ENCODE measurements at places on chromosomes 6 and 20.

DNA sequence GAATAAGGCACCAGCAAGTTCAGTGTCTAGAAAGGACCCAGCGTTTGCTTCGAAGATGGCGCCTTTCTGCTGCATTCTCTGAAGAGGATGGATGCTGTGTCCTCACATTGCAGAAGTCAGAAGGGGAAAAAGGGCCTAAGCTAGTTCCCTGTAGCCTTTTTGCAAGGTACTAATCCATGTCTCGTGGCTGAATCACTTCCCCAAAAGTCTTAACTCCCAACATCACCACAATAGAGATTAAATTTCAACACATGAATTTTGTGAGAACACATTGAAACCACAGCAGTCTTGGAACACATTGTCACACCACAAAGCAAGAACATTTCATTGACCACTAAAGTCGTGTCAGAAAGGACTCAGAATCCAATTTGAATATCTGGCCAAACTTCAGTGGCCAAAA lies 42.1 kb downstream of the KLHL31 start:
- DNase-seq, result no peak
- H3K27me3 ChIP-seq, result peaks cover 19% of the 10 kb centered on the region
- no peak overlapping the region for H3K27ac ChIP-seq
- peaks cover 16% of the 10 kb centered on the region for H3K4me1 ChIP-seq
- no peak overlapping the region for H3K4me3 ChIP-seq

- H3K4me1 ChIP-seq, result peaks cover 55% of the 10 kb centered on the region
- H3K4me3 ChIP-seq, result peak within 1 kb of the TSS; percentile 83
- no peaks in the 10 kb centered on the region for H3K36me3 ChIP-seq
- peak; percentile 90 for DNase-seq
These were observed at the start of gene COL21A1 for GRCh38 chr6:56246881-56247653. COL21A1 (minus strand) TSS chr6:56247580; CDS start chr6:56182618, 64,962 bp downstream.

GRCh38 chr6:32868257-32868788 lies 14.3 kb downstream of the PSMB9 start:
- H3K4me3 ChIP-seq, result no peak overlapping the region
- H3K36me3 ChIP-seq, result no peaks in the 10 kb centered on the region
- no peaks in the 10 kb centered on the region for H3K4me1 ChIP-seq
- peaks cover 59% of the 10 kb centered on the region for H3K27me3 ChIP-seq
- H3K27ac ChIP-seq, result no peak overlapping the region

DNA sequence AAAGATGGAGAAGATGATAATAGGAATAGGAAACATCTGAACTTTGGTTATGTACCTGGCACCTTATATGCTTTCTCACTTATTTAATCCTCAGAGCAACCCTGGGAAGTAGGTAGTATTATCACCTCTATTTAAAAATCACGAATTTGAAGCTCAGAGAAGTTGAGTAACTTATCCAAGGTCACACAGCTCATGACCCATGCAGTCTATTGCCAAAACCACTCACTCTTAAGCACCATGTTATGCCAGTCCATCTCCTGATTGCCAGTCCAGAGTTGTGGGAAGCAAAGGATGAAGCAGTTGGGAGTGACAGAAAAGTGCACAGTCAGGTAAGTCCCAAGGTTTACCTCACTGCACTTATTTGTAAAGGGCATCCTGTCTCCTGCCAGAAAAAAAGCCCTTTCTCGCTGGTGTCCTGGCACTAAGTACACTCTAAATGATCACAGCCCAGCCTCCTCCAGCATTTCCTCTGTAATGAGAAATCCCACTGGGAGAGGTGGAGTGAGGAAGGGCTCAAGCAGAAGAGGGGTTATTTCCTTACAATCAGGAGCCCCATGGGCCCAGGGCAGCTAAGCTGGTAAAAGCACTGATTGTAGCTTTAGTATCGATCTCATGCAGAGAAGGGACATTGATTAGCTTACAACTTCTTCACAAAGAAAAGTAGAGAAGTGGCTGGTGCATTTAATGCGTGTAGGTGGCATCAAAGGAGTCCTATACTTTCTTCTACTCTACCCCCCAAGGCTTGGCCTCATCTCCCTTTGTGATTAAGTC lies 21.3 kb upstream of the SCGN start:
- no peaks in the 10 kb centered on the region for H3K4me1 ChIP-seq
- H3K27ac ChIP-seq, result no peak overlapping the region
- H3K4me3 ChIP-seq, result no peak overlapping the region
- peaks cover 22% of the 10 kb centered on the region for H3K27me3 ChIP-seq
- no peak for DNase-seq
- H3K36me3 ChIP-seq, result no peaks in the 10 kb centered on the region

Measured in chondrocyte (in vitro differentiated cells).